ENCODE measurements at places on chromosomes 4 and X. TPM values are rescaled to one million over a fixed set of nuclear protein-coding genes. Genes with fewer than 3 reads are reported as not detected.

DNA sequence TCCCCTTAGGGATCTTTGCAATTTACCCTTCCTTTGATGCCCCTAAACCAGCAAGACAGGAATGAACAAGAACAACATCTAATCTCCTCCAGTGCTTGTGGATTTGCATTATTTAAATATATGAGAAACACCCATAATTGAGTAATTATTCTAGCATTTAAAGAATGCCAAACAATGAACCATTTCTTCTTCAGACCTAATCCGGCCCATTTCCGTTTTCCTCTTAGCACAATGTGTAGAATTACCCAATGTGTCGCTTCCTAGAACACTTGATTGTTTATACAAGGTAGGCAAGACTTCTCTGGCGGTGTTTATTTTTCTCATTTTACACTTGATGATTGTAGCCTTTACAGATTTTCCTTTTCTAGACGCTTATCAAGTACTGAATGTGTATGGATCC, 43.5 kb downstream of the CLDN34 start:
- DNase-seq, result no peak

GRCh38 chrX:20143561-20143960, 1.9 kb upstream of the EIF1AX start:
- no peak for DNase-seq

DNA sequence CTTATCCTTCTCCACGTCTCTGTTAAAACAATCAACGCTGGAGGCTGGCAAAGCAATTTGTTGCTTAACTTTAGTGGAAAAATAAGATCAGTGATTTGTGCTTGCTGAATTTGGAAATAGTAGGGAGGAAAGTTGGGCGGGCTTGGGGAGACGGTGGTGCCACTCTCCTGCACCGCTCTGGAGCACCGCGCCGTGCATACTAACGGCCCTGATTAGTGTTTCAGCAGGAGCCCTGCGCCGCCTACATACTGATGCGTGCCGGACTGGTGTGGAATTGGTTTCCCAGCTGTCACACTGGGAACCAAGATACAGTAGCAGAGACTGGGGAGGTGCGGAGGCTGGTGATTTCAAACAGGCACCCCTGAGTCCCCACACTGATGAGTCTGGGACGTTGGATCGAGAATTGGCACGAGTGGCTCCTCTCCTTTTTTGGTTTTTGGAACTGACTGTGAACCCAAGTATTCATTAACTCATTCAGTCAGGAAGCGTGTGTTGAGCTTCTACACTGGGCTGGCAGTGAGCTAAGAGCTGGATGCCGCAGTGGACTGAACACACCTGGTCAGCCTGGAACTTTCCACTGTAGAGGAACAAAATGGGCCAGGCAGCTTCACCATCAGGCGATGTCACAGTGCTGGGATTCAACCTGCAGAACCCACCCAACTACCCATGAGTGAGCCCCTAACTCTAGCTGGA, 29.0 kb upstream of the PSAPL1 start:
- no peak for DNase-seq

- no peak for DNase-seq
Observed at GRCh38 chrX:15988661-15989603, 134.3 kb upstream of the AP1S2 start.

GRCh38 chr4:17781300-17782287, at the start of gene FAM184B:
TSS of gene FAM184B (minus strand) at chr4:17781621. CDS start at chr4:17781299, 322 bp downstream.
- DNase-seq, result no peak

DNA sequence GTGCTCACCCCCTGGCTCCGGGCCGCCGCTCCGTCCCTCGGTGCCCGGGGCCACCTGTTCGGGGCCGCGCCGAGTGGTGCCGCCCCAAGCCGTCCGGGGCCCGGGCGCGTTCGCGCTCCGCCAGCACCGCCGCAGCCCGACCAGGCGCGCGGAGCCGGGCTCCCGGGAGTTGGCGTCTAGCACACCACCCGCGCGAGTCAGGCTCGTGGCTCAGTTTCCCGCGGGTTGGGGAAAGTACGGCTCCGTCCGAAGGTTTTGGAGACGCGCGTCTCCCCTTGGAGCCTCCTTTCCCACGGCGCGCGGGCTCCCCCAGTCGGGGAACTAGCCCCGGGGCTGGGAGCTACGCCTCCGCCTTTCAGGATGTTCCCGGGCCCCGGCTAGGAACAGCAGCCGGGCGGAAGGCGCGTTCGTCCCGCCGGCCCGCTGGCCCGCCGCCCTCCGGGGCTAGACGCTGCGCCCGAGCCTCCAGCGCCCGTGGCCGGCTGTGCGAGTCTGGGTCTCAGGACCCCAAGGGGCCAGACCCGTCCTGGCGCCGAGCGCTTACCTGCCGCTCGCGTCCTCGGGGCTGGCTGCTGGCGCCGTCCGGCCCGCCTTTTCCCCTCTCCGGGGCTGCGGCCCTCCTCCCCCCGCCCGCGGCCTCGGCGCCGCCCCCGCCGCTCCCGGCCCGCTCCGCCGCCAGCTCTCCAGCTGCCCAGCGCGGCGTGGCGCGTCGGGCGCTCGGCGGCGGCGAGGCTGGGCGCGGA, at the start of gene ADGRG2:
Gene ADGRG2, minus strand, starts transcription at position 571 of the 743 bp plus-strand sequence. CDS start 53,634 bp downstream, outside the sequence.
- no peak for DNase-seq

DNA sequence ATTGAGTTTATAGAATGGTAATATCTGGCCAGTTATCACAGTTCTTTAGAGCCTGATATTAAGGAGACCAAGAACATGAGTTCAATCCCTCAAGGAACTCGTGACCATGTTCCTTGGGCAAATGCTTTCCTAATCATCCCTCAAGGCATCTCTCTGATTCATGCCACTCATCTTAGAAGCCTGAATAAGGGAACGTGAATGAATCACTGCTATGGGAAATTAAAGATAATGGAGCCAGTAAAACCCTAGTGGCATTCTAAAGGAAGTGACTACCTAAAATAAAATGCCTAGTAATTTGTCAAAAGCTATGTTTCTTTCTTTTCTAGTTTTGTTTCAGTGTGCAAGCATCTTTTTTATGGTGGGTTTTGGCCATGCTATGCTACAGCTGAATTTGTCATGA, 1161.3 kb downstream of the C4orf33 start:
- no peak for DNase-seq

DNA sequence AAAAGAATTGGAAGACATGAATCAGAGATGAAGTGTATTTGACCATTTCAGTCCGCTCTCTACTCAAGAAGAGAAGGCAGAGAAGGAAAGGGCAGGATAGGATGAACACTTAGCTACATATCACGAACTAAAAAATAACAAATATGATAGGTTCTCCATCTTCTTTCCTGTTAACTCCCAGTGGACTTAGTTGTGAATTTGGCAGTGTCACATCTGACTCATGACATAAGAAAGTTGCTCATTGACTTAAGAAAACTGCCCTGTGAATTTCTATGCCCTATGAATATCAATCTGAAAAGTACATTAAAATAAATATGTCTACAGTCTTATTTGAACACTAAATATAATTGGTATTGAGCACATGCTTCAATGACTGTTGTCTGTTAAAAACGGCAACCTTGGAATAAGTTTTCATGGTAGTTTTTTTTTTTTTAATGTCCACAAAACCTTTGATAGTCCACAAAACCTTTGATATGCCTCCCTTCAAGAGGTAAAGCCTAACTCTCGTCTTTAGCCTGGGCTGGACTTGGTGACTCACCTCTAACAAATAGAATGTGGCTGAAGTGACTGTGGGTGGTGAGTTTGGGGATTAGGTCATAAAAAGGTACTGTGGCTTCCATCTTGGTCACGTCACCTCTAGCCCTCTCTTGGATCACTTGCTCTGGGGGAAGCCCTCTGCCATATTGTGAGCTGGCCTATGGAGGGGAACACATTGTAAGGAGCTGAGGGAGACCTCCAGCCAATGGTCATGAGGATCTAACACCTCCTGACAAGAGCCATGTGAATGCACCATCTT, 184.7 kb upstream of the S100G start:
- no peak for DNase-seq

The TLR2 gene
- 5.3 TPM for total RNA-seq

The LRIT3 gene
- not detected for total RNA-seq

The RADX gene
- 1.1 TPM for total RNA-seq

The RLIM gene
- 20.6 TPM for total RNA-seq

Data from left colon (tissue), 2 donors.